ENCODE measurements at places on chromosomes 11 and 22.

- DNase-seq: no peak
Measured at GRCh38 chr11:6727971-6728760, 43.6 kb downstream of the OR2AG2 start.

GRCh38 chr11:26333906-26334305, 2.0 kb downstream of the ANO3 start:
- no peak for DNase-seq

DNA sequence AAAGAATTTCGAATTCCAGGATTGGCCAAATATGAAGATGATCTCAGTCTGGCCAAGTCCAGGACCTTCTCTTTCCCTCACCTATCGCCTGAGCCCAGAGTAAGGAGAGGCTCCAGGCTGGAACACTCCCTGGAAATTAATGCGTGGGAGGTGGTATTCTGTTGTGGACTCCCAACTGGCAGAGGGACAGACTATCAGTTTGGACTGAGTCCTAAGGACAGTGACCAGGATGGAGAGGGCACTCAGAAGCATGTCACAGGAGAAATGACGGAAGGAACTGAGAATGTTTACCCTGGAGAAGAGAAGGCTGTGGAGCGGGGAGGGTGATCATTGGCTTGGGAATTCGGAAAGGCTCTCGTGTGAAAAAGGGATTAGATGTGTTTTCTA, 84.4 kb downstream of the RPL27A start:
- DNase-seq: no peak

GRCh38 chr11:62046568-62047100, 77.2 kb upstream of the INCENP start:
- DNase-seq: no peak

DNA sequence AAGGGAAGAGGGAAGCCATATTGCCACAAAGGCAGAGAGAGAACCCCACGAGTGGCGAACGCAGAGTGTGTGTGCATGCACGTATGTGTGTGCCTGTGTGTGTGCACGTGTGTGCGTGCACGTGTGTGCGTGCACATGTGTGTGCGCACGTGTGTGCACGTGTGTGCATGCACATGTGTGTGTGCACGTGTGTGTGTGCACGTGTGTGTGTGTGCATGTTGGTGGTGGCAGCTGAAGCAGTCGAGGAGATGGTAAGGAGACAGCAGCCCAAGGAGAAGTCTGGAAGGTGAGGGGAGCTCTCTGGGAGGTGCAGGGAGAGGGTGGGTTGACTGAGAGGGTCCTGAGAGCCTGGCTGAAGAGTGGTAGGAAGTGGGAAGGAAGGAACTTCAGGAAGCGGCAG, 94.1 kb upstream of the NECTIN1 start:
- DNase-seq: no peak

DNA sequence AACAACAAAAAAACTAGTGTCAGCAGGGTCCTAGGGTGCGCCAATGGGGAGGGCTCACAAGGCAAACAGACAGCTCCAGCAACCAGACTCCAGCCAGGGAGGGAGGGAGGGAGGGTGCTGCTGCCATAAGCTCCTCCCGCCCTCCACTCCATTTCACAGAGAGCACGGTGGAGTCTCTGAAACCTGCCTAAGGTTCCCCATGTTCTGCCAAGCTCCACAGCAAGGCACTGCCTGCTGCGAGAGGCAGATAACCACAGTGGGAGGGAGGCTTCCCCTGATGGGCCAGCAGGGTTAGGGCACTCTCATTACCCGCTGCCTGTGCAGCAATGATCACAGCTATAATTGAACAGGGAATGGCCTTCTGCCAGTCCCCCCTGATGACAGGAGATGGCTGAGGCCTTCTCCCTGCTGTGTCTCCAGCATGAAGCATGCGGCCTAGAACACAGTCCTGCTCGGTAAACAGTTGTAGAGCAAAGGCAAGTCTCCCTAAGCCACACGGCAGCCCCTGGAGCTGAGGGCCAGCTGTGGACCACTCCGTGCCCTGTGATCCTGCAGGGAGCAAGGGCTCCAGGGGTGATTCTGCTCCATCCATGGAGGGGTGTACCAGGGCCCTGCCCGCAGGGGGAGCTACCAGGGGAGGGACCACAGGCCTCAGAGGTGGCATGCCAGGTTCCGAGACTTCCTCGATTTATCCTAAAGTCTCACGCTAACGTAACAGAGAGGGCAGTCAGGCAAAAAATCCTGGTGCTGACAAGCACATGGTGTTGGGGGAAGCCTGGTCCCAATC, 42.9 kb downstream of the PC start:
- no peak for DNase-seq

DNA sequence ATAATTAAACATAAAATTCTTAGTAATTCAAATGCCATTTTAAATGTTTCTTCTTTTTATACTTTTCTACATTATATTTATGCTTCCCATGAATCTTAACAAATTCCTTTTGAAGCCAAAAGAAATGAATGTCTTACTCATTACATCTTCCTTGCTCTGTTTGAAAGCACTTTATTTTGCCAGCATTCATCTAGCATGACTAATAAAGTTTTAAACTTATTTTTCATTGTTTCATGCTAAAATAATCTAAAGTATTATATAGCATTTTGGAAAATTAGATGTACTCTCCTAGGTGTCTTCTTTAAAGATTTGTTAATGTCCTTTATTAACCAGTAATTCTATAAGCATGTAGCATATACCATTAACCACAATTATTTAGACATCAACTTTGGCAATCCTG, 9.7 kb upstream of the PIWIL4 start:
- DNase-seq: no peak

GRCh38 chr11:119800171-119800570, 71.2 kb upstream of the NECTIN1 start:
- peak; percentile 24 for DNase-seq

DNA sequence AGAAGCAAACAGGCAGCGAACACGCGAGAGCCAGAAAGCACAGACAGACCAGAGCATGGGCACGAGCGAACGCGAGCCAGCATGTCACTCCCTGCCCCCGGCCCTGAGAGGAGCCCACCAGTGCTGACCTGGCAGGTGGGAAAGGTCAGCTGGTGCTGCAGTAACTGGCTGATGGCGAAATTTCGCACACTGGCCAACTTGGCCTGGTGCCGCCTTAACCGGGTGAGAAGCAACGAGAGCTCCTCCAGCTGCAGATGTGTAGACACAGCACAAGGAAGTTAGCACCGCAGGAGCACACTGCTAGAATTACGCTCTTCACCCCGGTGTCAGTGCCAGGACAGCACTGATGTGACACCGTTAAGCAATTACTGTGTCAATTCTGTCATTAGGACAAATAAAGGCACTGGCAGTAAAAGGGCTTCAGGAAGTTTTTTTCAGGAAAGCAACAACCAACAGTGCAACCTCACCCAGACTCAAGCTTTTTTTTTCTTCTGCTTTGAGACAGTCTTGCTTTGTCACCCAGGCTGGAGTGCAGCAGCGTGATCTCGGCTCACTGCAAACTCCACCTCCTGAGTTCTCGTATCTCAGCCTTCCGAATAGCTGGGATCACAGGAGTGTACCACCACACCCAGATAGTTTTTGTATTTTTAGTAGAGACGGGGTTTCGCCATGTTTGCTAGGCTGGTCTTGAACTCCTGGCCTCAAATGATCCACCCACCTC, 76.8 kb downstream of the C11orf58 start:
- peak; percentile 71 for DNase-seq

DNA sequence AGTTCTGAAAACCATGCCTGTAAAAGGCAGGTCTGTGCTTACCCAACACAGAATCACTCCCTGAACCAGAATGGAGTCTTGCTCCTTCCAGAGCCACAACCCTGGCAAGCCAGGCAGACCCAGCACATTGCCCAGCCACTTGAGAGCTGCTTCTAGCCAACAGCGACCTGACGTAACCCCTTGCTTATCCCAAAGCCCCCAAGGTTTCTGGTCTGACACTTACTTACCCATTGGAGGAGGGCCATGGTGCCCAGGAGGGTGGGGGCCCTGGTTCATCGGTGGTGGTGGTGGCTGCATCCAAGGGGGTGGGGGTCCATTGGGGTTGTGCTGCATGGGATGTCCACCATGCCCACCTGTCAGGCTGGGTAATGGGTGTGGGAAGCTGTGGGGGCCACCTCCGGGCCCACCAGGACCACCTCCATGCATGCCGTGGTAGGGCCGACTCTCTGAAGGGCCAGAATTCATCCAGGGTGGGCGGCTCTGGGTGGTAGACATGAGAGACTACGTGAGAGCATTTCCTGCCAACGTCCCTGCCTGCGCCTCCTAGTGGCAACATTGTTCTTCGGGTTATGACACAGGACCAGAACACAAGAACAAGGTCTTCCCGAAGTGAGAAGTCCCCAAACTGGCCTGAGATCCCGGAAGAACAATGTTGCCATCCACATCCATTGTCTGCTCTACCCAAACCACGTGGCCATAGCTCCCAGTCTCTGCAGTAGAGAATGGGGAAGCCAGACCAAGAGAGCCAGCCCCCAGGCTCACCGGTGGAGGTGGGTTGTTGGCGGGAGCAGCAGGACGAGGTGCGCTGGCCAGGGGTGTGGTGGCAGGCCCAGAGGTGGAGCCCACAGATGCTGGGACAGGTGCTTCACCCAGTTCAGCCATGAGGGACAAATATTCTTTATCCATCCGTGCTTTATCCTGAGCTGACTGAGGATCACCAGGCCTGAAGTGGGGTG, 7.8 kb upstream of the PYGM start:
- no peak for DNase-seq

DNA sequence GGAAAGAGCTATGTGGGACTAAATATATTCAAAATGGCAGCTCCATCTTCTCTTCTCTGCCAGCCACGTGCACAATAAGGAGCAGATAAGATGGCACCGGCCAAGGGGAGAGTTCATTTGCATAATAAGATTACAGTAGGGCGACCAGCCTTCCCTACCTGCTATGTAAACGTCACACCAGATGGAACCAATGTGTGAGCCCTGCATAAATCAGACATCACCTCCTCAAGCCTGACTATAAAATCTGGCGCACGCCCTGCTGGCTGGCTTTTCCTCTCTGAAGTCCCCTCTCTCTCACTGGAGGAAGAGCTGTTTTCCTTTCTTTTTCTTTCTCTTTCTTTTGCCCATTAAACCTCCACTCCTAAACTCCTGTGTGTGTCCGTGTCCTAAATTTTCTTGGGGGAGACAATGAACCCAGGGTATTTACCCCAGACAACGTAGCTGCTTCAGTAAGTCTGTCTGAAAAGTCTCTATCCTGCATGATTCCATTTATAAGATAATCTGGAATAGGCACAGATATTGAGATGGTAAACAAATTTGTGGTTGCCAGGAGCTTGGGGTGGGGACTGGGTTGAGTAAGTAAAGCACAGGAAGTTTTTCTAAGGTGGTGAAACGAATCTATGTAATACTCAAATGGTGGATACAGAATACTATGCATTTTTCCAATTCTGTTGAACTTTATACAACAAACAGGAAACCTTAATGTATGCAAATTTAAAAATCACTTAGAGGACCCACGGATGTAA, 670.0 kb upstream of the KIRREL3 start:
- no peak for DNase-seq

- no peak for DNase-seq
Measured at GRCh38 chr22:31956360-31956759, 12.0 kb downstream of the YWHAH start.

GRCh38 chr11:112580864-112581263, 320.2 kb upstream of the PLET1 start:
- no peak for DNase-seq

DNA sequence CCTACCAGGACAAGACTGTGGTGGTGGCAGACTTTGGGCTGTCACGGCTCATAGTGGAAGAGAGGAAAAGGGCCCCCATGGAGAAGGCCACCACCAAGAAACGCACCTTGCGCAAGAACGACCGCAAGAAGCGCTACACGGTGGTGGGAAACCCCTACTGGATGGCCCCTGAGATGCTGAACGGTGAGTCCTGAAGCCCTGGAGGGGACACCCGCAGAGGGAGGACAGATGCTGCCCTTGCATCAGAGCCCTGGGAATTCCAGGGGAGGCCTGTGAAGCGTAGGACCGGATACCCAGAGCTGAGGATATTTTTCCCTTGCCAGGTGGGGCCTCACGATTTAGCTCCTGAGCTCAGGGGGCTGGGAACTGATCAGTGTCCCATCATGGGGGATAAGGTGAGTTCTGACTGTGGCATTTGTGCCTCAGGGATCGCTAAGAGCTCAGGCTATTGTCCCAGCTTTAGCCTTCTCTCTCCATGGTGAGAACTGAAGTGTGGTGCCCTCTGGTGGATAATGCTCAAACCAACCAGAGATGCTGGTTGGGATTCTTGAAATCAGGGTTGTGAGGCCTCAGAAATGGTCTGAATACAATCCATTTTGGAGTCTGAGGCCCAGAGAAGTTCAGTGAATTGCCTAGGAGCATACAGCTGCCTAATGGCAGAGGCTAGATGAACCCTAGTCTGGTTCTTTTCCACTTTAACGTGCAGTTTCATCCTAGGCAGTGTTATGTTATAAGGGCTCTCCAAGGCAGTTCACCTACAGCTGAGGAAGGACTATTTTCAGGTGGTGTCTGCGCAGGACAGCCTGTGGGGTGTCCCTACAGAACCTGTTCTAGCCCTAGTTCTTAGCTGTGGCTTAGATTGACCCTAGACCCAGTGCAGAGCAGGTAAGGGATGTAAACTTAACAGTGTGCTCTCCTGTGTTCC, 19.5 kb downstream of the PIK3IP1 start:
- DNase-seq: peak; percentile 15

GRCh38 chr22:37427135-37427710, at the start of gene ELFN2:
TSS of gene ELFN2 (minus strand) at chr22:37427479. CDS start at chr22:37375534, 51,945 bp downstream.
- DNase-seq: no peak

- DNase-seq: no peak
Measured at GRCh38 chr22:28983788-28984441, 77.7 kb downstream of the C22orf31 start.

GRCh38 chr11:70183483-70184176, 19.5 kb upstream of the FADD start:
- no peak for DNase-seq

DNA sequence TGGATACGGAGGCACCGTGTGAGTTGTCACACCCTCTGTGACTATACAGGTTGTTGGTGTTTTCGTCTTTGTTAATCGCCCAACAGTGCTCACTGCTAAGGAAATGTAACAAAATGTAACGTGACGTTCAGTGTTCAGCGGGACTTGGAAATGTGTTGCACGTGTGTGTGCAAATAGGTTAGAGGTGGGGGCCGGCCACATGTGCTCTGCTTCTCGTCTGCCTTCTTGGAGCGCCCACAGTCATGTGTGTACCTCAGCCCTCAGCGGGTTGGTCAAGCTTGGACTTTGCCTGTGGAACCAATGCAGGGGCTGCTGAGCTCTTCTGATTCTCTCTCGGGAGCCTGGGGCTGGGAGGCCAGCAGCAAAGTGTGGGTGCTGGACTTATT, 7.4 kb upstream of the SMIM38 start:
- DNase-seq: no peak

DNA sequence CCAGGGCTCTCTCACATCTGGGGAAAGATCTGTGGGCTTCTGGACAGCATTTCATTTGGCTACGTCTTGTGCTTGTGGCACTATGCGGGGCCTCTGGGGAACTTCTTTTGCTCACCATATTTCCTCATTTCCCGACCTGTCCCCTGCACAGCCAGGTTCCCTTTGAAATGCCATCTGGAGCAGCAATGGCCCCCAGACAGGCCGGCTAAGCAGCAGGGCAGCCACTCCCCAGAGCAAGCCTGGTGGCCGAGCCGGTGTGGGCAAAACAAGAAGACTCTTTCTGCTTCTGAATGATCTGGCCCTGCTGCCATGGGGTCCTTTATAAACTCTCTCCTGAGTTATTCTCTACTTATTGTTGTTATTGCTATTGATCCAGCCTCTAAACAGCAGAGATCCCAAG, 190.7 kb upstream of the NECTIN1 start:
- no peak for DNase-seq

Measured in DMS153 (cell line).